ENCODE measurements at places on chromosomes 5 and 9. TPM values are rescaled to one million over a fixed set of nuclear protein-coding genes. Genes with fewer than 3 reads are reported as not detected.

DNA sequence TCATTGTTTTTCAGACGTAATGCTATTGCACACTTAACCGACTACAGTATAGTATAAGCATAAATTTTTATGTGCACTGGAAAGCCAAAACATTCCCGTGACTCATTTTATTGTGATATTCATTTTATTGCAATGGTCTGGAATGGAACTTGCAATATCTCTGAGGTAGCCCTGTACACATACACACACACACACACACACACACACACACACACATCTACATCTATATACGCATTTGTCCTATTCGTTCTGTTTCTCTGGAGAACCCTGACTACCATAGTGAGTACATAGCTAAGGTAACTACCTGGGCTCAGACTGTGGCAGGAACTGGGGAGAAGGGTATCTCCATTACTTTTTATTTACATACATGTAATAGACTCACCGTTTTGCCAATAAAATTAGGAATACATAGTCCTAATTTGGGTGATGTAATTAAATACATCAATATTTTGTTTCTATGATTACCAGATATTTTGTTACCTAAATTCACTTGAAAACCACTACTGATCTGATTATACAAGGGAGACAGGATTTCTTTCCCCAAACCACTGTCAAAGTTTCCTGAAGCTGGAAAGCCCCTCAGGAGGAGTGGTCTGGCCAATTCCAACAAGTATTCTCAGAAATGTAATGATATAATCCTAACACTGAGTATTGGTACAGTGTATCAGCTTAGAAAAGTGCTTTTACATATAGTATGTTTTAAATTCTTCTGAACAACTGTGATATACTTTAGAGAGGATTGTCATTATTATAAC, 74.0 kb upstream of the PLPP1 start:
- H3K4me3 ChIP-seq: no peak overlapping the region
- no peak overlapping the region for H3K27ac ChIP-seq
- DNase-seq: no peak
- no peaks in the 10 kb centered on the region for H3K27me3 ChIP-seq
- peaks cover under 1% of the 10 kb centered on the region for H3K4me1 ChIP-seq
- H3K36me3 ChIP-seq: no peaks in the 10 kb centered on the region

DNA sequence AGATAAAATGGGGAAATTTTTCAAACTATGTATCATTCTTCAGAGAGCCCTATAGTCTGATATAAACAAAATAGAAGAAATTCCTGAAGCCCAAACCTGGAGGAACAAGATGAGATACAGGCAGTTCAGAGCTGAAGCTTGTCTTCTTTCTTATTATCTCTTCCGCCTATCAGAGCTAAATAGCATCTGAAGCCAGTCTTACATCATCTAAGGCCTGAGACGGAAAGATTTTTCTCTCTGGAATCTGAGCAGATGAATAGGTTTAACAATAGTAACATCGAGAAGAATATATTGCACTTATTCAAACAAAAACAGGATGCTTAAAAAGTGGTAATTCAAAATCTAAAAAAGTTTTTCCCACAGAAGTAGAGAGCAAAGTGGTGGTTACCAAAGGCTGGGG, 59.8 kb downstream of the LPAR1 start:
- H3K27ac ChIP-seq: no peak overlapping the region
- H3K27me3 ChIP-seq: no peaks in the 10 kb centered on the region
- DNase-seq: no peak
- no peaks in the 10 kb centered on the region for H3K4me1 ChIP-seq
- H3K36me3 ChIP-seq: no peaks in the 10 kb centered on the region

DNA sequence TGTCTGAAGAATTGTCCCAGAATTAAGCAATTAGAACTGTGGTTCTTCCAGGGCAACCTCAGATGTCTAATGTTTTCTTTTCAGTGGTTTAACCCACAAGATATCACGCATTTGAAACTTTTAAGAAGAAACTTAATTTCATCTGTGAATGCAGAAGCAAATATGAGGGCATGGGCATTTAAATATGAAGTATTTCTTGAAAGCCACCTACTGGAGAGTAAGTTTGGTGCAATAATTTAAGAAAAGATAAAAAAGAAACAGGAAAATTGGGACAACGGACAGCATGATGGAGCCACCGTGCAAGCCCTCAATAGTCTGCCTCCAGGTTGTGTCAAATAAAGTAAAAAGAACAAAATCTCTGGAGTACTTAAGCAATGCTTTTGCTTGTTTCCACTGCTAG, 1.2 kb upstream of the CAPSL start:
- no peak for DNase-seq
- no peak overlapping the region for H3K27ac ChIP-seq
- H3K36me3 ChIP-seq: no peaks in the 10 kb centered on the region
- no peaks in the 10 kb centered on the region for H3K27me3 ChIP-seq
- no peak overlapping the region for H3K4me3 ChIP-seq
- H3K4me1 ChIP-seq: no peaks in the 10 kb centered on the region

DNA sequence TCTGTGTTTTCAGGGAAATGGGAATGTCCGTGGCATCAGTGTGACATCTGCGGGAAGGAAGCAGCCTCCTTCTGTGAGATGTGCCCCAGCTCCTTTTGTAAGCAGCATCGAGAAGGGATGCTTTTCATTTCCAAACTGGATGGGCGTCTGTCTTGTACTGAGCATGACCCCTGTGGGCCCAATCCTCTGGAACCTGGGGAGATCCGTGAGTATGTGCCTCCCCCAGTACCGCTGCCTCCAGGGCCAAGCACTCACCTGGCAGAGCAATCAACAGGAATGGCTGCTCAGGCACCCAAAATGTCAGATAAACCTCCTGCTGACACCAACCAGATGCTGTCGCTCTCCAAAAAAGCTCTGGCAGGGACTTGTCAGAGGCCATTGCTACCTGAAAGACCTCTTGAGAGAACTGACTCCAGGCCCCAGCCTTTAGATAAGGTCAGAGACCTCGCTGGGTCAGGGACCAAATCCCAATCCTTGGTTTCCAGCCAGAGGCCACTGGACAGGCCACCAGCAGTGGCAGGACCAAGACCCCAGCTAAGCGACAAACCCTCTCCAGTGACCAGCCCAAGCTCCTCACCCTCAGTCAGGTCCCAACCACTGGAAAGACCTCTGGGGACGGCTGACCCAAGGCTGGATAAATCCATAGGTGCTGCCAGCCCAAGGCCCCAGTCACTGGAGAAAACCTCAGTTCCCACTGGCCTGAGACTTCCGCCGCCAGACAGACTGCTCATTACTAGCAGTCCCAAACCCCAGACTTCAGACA, 9.5 kb downstream of the RAB24 start:
- DNase-seq: no peak
- H3K27me3 ChIP-seq: no peaks in the 10 kb centered on the region
- peaks cover 60% of the 10 kb centered on the region for H3K36me3 ChIP-seq
- no peak overlapping the region for H3K4me3 ChIP-seq

GRCh38 chr5:91690921-91691320, 307.8 kb upstream of the ARRDC3 start:
- no peak overlapping the region for H3K4me3 ChIP-seq
- no peaks in the 10 kb centered on the region for H3K27me3 ChIP-seq
- no peak for DNase-seq

Gene MCIDAS
- 0.12 TPM for total RNA-seq

Gene DOCK8
- 0.94 TPM for total RNA-seq

Gene PCDHGA7
- total RNA-seq: 4.4 TPM

Gene WASHC1
- 4.6 TPM for total RNA-seq

All from GM23338 (cell line).